ENCODE measurements at places on chromosomes 2 and 18.

- no peak for DNase-seq
These were observed 1077.1 kb upstream of the ZEB2 start for GRCh38 chr2:145597006-145597405.

- DNase-seq, result no peak
These were observed 355.9 kb downstream of the TXNL1 start for GRCh38 chr18:56282234-56283104.

- DNase-seq, result no peak
These were observed 124.7 kb downstream of the MREG start for GRCh38 chr2:215888680-215889079.

DNA sequence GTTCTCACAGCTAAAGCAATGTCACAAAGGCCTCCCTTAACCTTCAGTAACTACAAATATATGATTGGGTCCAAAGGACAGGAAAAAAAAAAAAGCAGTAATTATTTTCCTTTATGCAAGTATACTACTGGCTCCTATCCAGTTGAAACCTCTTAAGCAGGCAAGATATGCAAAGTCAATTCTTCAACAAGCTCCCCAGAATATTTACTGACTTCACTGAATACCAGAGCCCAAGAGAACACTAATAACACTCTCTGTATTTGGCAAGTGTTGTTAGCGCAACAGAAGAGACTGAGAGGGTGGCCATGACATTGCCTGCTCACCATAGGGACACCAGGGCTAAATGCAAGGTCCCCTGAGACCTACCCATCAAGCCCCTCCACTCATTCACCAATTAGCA lies 74.5 kb downstream of the AP1S3 start:
- no peak for DNase-seq

DNA sequence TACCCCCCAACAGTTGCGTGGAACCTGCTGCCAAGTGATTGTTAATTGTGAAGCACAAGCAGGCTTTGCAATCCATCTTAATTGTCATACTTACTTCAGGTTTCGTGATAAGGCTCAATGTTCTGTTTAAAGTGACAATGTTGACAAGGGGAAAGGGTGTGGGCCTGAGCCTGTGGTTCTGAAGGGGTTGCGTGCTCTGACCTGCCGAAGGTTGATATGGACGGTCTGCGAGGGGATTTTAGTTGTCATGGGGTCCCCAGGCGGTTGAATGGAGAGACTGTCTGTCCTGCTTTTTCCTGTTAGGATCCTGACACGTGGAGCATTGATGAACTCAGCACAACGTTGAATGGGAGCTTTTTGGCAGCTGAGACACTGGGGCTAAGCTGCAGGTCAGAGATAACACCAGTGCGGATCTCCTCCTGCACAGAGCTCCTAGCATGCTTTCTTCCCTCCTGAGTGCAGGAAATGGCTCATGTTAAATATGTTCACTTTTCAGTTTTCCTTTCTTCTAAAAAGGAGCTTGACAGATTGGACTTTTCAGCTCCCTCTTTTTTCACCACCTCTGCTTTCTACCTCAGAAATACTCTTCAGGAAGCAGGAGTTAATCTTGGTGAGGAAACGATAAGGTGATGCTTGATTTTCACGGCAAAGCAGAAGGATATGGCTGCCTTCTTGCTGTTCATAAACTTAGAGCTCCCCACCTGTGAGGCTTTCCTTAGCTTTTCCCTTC lies 62.9 kb upstream of the ZEB2 start:
- no peak for DNase-seq

- no peak for DNase-seq
These were observed 271.5 kb downstream of the HRH4 start for GRCh38 chr18:24731981-24732380.

GRCh38 chr2:43443282-43443681 lies 152.6 kb downstream of the THADA start:
- DNase-seq, result no peak

DNA sequence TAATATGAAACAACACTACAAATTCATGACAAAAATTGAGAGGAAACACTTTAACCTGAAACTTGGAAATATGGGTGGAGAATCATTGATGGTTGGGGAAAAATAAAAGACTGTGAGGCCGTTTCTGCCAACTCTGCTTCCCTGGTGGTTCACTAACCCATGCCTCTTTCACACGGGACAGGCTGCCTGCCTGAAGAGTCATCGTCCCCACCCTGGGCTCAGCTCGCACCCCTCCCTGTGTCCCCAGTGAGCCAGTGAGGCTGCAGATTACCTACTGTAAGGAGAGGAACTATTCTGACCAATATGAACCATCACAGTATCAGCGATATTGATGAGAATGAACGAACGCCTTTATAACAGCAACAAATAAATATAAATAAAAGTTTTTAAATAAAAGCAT lies 357.8 kb upstream of the CDH20 start:
- DNase-seq, result no peak

DNA sequence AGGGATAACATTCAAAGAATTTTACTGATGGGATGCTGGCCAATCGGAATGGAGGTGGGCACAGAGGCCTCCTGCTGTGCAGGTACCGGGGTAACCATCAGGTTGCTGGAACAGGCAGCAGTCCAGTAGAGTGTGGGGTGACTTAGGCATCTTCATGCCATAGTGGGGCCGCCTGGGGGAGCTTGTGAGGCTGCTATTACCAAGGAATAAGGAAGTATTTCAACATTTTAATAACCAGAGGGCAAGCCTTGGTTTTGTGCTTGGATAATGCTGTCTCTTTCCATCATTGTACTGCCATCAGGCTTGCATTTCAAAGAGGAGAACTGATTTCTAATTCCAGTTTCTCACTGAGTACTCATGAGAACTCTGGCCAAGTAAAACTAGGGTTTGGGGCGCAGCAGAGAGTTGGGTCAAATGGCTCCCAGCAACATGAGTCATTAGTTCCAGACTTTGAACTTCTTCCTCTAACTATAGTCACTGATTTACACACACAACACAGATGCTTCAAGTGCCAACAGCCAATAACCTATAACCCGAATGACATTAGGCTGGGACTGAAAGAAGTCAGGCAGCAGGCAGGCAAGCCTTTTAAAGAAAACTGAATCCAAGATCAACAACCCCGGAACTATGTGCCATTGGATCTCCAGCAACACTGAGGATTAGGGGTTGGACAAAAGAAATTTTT lies 56.1 kb upstream of the FHL2 start:
- DNase-seq, result no peak

DNA sequence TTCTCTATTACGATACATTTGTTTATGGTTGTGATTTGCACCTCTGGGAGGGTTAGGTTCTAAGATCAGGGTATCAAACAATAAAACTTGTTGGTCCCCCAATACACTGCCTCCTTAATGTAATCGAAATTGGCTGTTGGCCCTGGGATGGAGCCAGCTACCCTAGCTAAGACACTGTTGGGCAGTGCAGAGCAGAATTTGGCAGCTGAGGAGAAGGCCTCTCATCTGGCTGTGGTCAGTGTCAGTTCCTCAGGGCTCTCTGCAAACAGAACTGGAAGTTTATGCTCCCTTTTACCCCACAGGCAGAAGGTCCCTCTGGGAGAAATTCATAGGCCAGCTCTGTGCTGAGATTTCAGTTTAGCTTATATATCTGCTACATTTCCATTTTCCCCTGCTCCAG lies 8.6 kb upstream of the HAAO start:
- DNase-seq, result no peak

DNA sequence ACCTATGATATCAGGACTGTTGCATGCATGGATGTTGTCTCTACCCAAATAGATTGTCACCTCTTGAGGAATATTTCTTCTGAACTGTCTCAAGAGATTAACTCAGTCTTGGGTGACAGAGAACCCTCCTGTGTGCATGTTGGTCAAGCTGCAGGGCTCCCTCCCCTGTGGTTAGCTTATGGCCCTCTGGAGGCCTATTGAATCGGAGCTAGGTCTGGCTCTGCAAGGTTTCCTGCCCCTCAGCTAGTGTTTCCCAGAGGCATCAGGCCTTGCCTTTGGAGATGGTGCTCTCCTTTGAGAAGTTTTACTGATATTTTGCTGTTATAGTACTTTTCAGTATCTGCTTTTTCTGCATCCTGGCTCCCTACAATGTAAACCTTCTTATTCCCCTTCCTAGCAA lies 769.2 kb upstream of the FAM98A start:
- DNase-seq, result no peak

GRCh38 chr2:30877833-30878232 lies 70.6 kb upstream of the CAPN13 start:
- no peak for DNase-seq

DNA sequence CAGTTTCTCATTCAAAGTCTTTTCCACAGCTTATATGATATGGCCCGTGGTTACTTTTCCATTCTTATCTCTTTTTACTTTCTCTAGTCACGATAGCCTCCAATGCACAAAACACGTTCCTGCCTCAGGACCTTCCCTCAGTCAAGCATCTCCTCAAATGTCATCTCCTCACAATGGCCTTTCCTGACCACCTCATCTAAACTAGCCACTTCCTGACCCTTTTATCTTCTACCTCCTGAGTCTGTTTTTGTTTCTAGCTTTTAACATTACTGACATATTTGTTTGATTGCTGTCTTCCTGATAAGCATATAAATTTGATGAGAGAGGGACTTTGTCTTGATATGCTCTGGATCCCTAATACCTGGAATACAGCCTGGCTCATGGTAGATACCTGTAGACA lies 7.6 kb downstream of the PGAP1 start:
- DNase-seq, result no peak

- DNase-seq, result no peak
These were observed 2.4 kb upstream of the CTDP1 start for GRCh38 chr18:79677221-79677620.

DNA sequence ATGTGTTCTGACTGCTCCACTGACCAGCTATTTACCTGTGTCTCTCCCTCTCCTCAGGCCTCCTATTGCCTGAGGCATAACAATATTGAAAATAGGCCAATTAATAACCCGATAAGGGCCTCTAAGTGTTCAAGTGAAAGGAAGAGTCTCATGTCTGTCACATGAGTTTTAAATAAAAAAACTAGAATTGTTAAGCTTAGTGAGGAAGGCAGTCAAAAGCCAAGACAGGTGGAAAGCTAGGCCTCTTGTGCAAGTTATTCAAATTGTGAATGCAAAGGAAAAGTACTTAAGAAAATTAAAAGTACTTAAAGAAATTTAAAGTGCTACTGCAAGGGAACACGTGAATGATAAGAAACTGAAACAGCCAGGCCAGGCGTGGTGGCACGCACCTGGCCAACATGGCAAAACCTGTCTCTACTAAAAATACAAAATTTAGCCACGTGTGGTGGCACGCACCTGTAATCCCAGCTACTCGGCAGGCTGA lies 44.9 kb upstream of the TAF4B start:
- DNase-seq, result no peak

DNA sequence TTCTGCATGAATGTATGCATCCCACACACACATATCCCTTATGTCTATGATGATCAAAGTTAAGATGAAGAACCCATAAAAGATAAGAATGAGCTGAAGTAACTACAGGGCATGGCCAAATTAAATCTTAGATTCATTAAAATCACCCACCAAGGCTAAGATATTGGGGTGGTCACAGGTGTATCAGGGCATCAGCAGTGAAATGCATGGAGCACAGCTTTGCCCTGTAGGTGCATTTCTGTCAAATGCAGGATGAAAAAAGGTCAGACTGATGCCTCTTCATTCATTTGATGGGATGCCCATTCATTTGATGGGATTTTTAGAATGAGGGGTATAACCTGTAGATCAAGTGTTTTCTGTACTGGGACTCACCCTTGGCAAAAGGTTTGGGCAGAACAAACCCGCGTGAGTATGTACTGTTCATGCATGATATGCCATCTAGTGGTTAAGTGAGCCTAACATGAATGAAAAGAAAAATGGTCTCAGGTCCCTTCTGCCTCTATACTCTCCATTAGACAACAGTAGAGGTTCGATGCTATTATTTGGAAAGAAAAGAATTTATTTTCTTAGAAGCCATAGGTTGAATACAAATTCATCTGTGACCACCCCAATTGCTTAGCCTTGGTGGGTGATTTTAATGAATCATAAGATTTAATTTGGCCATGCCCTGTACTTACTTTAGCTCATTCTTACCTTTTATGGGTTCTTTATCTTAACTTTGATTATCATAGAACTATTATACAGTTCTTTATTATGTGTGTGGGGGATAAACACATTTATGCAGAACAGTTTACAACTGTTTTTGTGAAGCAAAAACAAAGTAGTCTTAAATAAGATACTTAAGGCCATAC lies 43.2 kb upstream of the NOSTRIN start:
- DNase-seq, result peak; percentile 73

DNA sequence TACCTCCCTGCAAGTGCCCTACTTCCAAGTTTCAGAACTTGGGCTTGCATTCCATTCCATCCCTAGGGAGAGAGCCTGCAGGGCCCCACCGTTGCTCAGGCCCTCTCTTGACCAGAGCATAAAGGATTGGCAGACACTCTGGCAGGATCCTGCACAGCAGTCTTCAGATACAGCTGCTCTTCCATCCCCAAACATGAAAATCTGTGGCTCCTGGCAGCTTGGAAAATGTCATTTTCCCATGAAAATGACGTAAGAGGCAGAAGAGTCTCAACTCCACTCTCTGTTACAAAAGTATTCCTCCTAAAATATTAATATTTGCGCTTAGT lies 162.6 kb downstream of the GFPT1 start:
- no peak for DNase-seq

GRCh38 chr2:168003876-168004275 lies 243.5 kb downstream of the STK39 start:
- DNase-seq, result no peak

DNA sequence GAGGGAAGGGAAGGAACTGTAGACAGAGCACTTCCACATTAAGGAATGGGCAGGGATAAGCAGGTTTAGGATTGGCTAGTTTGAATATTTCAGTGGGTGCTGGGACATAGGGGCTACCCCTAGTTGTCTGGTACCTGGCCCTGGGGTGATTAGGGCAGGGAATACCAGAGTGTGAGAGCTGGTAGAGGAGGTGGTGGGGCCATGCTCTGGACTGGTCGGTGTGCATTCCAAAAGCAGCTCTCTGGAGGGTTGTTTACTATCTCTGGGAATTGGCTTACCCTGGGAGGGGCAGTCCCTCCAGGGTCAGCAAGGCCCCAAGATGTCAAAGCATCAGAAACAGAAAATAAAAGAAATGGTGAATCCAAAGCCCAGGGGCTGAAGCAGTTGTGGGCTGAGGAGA lies 103.8 kb downstream of the LAMA3 start:
- no peak for DNase-seq

- no peak for DNase-seq
These were observed 135.3 kb downstream of the CTIF start for GRCh38 chr18:48673853-48674721.

DNA sequence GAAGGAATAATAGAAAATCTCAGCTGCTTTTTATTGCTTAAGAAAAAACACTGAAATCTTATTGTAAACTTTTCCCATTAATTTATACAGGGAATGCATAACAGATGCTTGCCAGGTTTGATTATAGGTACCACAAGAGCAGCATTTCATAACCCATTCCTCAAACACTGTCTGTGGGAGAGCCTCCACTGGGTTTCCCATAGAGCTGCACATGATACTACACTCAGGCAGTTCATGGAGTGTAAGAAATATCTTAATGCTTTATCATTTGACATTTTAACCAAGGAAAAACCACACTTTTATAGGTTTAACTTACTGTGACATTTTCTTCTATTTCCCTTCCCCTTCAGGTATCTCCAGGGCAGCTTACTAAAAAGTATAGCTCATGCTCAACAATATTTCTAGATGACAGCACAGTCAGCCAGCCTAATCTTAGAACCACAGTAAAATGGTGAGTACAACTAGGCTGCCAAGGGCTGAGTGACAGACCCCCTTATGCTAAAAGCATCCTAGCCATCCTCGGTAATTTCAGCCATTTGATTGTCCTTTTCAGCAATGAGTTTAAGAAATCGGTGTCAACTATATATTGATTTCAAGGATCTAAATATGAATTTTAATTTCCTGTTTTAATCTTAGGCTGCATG lies 22.3 kb downstream of the CCNYL1 start:
- no peak for DNase-seq

GRCh38 chr2:187435756-187436155 lies 12.3 kb downstream of the CALCRL start:
- DNase-seq, result no peak

GRCh38 chr18:69261406-69261805 lies 139.3 kb upstream of the DOK6 start:
- no peak for DNase-seq
